ENCODE measurements at places on chromosomes 5 and 9.

GRCh38 chr9:69168709-69169217 is 5.3 kb upstream of the TJP2 start:
- DNase-seq = no peak

DNA sequence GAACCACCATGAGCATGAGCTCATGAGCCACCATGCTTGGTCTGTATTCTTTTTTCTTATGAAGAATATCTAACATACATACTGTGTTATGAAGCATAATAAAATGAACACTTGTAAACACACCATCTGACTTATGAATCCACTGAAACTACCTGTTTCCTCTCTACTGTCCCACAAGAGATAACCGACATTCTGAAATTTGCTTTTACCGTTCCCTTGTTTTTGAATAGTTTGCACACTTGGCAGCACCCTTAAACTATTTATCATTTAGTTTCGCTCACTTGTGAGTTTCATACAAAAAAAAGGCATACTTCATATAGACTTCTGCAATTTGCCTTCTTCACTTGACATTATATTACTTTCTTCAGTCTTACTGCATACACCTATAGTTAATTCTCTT is 8.9 kb downstream of the LARS1 start:
- DNase-seq = no peak

GRCh38 chr5:158390577-158390976 is 531.6 kb upstream of the CLINT1 start:
- DNase-seq = no peak

GRCh38 chr5:153081385-153081784 is 409.1 kb upstream of the GRIA1 start:
- no peak for DNase-seq

DNA sequence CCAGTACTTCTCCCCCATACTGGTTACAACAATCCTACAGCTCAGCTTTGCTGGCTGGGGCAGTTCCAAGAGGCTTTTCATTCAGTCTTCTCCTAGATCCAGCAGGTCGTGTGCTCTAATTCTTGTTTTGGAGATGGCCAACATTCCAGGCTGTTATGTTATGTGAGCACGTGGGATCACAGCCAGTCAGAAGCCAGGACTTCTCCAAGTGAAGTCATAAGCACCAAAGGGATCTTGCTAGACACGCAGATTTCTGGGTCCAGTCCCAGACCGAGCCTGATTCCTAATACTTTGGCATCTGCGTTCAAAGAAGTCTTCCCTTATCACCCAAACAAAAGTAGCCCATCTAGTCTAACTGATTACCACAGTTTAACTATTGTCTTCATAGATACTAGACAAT is 1.4 kb upstream of the LARP1 start:
- DNase-seq = no peak

GRCh38 chr5:111004291-111004690 is 67.2 kb upstream of the TSLP start:
- no peak for DNase-seq
